ENCODE measurements at places on chromosomes 4 and X.

GRCh38 chr4:76562161-76562560 lies 127.1 kb downstream of the SHROOM3 start:
- no peak for DNase-seq

- no peak for DNase-seq
Observed at GRCh38 chr4:108783665-108784463, 21.0 kb upstream of the ETNPPL start.

GRCh38 chr4:127622921-127623796 lies 9.6 kb upstream of the INTU start:
- no peak for DNase-seq

- DNase-seq = no peak
Observed at GRCh38 chr4:141914746-141915145, 278.4 kb downstream of the IL15 start.

DNA sequence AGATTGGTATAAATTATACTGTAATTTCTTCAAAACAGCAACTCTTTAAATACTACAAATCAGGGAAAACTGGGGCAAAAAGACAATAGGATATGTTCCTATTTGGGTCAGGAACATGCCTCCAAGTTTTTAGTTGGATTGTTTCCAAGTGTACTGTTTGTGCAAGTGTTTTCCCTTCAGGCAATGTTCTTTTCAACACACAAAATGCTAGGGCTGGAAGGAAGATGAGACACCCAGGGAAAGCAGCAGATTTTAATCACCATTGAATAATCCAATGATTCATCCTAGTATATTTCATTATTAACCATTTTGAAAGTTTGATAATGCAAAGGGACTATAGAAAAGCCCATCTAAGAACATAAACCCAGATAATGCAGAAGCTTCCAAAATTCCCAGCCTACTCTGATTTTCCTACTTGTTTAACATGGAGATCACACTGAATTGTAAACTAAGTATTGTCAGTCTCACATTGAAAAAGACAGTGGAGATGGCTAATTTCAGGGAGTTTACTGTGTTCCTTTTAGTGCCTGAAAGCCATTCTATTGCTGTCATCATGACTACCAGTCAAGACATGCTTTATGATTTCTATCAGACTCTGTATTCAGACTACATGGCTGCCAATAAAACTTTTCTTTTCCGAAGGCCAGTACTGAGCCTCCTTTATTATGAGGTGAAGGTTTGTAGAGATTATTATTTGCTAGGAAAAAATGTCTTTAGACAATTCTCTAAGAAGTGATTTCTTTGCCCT lies 38.6 kb downstream of the COL4A6 start:
- no peak for DNase-seq

DNA sequence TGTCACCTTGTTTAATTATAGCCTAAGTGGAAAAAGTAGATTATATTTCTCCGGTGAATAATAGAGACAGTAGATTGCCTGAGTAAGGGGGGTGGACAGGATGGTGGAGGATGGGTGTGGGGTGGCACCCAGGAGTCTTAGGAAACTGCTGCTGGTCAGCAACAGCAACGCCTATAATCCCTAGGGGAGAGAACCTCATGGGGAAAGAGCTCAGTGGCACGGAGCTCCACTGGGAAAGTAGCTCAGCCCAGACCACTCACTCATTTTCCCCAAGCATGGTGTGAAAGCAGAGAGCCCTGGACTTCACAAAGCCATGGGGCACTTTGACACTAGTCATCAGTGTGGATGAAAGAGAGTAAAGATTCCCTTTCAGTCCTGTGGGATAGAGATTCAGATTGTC lies 31.1 kb downstream of the METTL14 start:
- no peak for DNase-seq

GRCh38 chr4:154081391-154081790 lies 292.5 kb upstream of the SFRP2 start:
- no peak for DNase-seq

DNA sequence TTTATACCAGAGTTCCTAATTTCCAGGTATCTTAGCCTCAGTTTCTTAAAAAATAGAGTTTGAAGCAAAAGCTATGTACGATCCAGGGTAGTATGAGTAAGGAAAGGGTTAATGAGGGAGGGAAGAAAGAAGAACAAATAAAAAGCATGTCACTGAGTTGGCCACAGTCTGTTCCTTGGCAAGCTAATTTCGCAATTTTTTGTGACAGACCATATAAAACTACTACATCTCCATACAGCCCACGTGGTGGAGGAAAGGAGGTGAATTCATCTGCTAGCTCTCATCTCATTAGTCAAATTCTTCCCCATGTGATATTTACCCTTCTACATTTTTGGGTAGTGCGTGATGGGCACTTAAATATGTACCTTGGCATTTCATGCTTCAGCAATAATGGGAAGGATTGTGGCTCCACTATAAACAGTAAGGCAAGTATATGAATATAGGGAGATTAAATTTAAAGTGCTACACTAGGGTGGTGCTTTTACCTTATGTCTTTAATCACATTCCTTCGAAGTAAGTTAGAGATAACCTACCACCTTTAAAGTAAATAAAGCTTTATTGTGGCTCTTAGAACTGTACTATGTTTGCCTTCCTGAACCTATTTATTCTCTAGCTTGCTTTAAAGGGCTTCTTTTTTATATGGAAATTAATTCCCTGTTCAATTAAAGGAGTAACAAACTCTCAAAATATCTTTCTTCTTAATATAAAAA lies 102.1 kb upstream of the VAMP7 start:
- no peak for DNase-seq

GRCh38 chrX:130975947-130976346 lies 72.9 kb upstream of the ENOX2 start:
- DNase-seq = no peak

DNA sequence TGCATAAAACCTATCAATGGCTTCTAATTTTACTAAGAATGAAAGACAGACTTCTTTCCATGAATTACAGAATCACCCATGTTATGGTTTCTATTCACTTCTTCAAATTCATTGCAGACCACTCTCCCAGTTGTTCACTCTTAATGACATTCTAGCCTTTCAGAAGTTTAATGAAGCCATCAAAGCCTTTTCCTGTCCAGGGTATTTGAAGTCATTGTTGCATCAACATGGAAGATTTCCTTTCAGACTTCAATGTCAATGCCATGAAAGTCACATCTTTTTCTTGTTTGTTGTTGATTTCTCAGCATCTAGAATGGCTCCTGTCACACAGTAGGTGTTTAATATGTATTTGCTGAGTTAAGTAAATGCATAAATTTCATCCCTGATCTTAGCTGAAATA lies 48.1 kb upstream of the ARSJ start:
- DNase-seq = no peak

DNA sequence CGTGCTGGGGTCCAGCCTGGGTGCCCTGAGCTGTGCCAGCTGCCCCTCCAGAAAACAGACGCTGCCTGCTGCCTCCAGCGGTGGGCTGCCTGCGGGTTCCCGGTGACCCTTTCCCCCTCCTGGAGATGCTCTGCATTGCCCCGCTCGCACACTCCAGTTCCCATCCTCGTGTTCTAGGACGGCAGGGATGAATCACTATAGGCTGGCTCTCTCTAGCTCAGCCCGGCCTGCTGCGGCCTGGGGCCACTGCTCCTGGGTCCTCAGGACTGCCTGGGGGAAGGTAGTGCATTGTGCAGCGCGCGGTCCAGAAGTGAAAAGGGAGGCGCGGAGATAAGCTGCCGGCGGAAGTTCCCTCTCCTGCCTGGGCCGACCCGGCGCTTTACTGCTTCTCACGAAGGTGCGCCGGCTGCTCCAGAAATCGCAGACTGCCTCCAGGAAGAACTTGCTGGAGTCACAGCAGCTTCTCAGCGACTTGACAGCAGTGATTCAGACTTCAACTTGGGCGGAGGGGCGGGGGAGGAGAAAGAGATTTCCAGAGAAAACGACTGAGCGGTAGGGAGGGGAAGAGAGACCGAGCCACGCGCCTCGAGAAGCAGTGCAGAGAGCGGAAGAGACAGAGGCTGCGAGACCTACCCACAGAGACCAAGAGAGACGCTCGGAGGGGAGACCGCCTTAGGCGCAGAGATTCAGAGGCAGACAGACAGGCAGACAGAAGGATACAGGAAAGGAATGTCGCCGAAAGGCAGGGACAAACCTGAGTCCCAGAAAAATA lies 6.7 kb upstream of the MSX1 start:
- DNase-seq = no peak

DNA sequence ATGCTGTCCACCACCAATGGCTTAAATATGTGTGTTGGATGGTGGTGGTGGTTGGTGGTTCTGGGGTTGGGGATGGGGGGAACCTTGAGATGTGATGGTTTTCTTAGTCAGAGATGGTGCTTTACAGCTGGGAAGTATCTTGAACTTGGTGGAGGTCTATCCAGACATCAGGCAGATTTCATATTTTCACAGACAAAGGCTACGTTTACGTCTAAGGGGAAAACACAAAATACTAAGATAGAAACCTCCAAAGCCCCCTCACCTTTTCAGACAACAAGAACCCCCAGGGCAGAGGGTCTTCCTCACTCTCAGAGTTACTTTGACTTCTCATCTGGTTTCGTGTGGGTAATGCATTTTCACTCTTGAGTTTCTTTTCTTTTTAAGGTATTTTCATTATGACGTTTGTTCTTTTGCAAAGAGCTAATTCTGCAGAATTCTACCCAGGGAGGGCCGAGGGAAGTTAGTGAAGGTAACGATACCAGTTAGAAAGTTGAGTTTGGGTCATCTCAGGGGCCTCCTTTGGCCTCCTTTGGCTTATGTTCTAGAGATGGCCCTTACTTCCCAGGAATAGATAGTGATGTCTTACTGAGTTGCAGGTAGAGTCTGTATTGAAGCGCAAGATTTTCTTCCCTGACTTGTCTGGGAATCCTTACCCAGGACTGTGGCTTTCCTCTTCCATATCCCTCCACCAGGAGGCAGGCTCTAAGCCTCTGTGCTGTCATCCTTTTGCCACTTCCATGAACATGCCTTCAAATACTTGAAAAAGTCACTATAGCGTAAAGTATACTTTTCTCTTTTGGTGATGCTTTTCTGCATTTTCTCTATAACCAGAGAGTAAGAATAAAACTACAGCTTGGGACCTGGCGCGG lies 31.9 kb downstream of the RHOH start:
- no peak for DNase-seq

GRCh38 chr4:54513204-54513603 lies 144.6 kb upstream of the KIT start:
- no peak for DNase-seq
